SK-MEL-5 (cell line): ENCODE measurements at places on chromosomes 2 and 18. TPM values are rescaled to one million over a fixed set of nuclear protein-coding genes. Genes with fewer than 3 reads are reported as not detected.
A peak's percentile ranks its signal among the peaks of the same experiment; 100 is the strongest.

RND3 gene
- total RNA-seq = 13.2 and 13.3 TPM in 2 replicates

ARHGAP15 gene
- total RNA-seq = 0.71 and 2.4 TPM in 2 replicates

NYAP2 gene
- total RNA-seq = not detected in 2 replicates

ASAP2 gene
- 16.1 and 17.6 TPM in 2 replicates for total RNA-seq

QPCT gene
- total RNA-seq = 2,187 and 2,298 TPM in 2 replicates

KCNS3 gene
- 33.2 and 35.0 TPM in 2 replicates for total RNA-seq

CTAGE1 gene
- 0.03 TPM in 1 of 2 replicates, not detected in the other for total RNA-seq

DNA sequence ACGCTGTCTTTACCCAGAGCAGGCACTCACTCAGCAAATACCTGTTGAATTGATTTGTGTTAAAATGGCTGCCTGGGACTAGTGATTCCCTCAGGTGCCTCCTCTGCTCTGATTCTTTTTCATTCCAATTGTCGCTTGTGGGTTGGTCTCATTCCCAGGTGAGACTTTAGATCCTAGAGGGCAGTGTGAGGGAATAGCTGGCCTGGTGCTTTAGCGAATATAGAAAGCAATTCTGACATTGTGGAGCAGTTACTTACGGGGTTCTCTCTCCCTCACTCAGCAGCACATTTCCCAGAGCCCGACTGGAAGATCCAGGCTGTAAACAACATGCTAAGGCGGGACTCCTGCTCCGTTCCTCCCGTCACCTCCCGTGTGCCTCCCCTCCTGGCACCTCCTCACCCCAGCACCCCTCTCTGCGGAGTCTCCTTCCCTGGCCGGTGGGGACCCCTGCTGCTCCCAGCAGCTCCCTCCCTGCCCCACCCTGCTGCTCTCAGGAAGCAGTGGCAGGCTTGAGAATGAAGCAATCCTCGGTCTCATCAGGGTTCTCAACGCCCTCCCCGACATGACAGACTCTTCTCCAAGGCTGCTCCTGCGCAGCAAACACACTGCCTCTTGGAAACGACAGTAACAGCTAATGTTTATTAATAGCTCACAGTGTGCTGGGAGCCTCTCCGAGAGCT is 26.9 kb downstream of the CELF4 start:
- no peak for DNase-seq

DNA sequence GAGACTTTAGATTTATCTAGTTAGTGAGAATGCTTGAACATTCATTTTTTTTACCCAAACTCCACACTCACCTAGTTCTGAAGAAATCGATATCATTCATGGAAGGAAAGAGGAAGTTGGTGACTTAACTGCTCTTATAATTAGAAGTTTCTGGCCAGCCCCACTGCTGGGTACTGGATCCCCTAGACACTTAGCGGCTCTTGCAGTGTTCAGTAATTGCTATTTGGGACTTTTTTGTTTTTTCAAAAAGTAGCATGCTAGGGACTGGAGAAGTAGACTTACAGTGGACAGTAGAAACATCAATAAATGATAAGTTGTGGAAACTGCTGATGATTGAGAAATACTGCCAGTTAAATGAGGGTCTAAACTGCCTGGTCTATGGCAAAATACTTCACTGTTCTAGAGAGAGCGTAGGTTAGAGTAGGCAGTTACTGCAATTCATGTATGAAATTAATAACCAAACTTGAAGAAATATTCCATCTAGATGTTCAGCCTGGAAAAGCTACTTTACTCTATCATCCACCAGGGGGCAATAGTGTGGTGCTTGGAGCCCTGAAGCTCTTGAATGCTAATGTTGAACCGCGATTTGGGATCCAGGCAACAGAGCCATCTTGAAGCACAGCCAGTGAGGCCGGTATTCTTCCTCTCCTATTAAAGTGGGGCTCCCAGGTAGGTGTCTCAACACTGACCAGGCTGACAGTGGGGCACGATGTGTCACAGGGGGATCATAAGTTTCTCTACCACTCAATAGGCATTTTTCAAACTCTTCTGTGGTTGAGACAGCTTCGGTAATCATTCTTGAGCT is 146.1 kb upstream of the SESTD1 start:
- peak; percentile 77 for DNase-seq

- DNase-seq = peak; percentile 49
Observed at GRCh38 chr18:75854174-75854573, 426.7 kb upstream of the SMIM21 start.

DNA sequence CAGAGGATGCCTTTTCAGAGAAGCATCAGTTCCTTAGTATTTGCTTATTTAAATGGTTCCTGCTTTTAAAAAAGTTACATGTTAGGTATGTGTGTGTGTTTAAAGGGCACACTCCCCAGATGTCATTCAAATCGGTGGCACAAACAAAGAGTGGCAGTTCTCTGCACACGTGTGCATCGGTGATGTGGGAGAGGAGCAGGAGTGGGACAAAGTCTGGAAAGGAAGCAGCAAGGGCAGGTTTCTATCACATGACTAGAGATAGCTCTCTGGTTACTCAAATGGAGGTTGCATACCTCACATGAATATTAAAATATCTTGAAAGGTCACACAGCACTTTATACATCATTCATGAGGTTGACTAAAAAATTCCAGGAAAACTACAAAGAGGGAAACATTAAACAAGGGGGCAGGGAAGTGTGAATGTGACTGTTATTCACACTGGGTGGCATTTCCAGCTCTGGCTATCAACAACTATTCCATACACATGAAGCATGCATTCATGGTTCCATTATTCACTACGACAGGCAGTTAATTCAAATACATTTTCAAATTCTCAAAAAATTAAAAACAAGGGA is 64.7 kb downstream of the SEPTIN10 start:
- DNase-seq = peak; percentile 63

DNA sequence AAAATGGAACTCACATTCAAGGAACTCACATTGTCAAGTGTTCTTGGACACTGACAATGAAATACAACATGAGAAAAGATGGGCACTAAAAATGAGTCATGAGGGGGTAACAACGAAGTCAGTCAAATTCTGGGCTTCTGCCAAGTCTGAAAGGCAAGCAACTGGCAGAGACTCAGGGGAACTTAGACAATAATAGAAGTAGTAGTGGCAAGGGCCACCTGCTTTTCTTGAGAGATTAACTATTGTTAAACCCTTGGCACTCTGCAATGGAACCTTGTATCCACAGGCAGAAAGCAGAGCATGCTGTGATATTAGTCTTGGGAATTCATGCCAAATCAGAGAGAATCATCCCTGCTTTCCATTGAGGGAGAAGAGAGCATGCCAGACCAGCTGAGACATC is 382.6 kb upstream of the CDH2 start:
- DNase-seq = no peak

- DNase-seq = no peak
Observed at GRCh38 chr2:158507679-158508078, 50.9 kb downstream of the PKP4 start.

- peak; percentile 7 for DNase-seq
Observed at GRCh38 chr2:171858397-171858958, 35.6 kb downstream of the SLC25A12 start.

DNA sequence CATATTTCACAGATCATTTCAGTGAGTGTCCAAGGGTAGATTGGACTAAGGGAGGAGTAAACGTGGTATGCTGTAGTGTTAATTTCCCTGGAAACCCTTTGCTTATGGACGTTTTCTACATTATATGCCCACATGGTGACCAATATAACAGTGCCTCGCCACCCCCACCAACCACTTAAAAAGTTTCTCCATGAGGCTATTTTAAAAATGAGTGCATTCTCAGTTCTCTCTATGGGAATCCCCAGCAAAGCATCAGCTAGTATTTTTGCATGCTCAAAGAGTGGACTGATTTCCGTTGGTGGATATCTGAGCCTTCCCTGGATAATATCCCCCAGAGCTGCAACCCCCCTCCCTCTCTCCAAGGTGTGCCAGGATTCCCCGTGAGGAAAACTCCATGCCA is 73.2 kb downstream of the TGFA start:
- no peak for DNase-seq

- DNase-seq = peak; percentile 69
Observed at GRCh38 chr2:85911814-85912692, 23.3 kb upstream of the ST3GAL5 start.

DNA sequence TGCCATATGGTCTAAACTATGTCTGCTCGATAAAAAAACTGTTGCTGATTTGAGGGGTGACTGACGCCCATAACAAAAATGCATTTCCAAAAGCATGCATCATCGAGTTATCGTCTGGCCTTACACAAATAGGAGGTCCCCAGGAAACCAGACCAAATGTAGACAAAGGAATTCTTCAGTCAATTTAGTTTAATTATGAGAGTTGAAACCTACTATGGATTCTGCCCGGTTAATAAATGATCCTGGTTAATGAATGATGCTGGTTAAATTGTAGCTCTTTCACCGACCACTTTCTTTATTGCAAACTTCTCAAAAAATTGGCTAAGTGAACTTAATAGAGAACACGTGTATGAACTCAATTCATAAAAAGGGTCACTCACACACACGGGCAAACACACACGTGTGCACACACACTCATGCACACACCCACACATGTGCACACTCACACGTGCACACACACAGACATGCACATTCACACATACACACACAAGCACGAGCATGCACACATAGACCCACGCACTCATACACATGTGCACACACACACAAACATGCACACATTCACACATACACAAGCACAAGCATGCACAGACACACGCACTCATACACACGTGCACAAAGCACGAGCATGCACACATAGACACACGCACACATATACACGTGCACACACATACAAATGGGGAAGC is 59.0 kb upstream of the SALL3 start:
- no peak for DNase-seq

GRCh38 chr2:15745350-15745749 is 153.7 kb downstream of the DDX1 start:
- no peak for DNase-seq

DNA sequence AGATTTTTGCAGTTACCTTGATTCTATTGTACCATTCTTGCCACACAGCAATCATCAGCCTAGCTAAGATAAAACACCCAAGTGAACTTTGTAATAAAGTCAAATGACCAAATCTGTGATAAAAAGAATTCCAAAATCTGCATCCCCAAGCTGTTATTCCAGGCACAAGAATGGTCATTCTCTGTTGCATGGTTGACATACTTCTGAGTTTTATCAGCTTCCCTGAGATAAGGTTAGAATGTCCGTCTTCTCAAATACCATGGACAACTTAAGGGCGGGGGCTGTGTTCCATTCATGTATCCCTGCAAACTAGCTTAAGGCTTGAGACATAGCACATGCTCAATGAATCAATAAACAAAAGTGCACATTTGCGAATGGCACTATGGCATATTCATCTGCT is 8.1 kb upstream of the BMP10 start:
- DNase-seq = no peak

- DNase-seq = no peak
Observed at GRCh38 chr18:67108894-67109293, 407.6 kb downstream of the DSEL start.

GRCh38 chr18:61616111-61616610 is 276.6 kb downstream of the RNF152 start:
- DNase-seq = no peak

DNA sequence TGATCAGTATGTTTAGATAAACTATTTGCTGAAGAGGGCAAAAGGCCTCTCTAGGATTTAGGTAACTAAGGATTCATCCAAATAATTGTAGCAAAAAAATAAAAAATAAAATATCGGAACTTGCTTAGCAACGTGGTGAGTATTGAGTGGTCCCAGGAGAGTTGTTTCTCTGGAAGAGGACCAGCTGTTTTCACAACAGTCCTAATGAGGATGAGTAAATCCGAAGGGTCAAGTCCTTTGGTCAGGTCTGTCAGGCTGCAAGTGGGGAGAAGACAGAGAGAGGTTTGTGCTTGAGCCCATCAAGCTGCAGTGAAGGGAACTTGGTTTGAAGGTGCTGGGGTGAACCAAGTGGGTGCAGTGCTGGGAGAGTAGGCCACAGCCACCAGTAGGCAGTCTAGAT is 539.2 kb downstream of the SLC4A3 start:
- no peak for DNase-seq

DNA sequence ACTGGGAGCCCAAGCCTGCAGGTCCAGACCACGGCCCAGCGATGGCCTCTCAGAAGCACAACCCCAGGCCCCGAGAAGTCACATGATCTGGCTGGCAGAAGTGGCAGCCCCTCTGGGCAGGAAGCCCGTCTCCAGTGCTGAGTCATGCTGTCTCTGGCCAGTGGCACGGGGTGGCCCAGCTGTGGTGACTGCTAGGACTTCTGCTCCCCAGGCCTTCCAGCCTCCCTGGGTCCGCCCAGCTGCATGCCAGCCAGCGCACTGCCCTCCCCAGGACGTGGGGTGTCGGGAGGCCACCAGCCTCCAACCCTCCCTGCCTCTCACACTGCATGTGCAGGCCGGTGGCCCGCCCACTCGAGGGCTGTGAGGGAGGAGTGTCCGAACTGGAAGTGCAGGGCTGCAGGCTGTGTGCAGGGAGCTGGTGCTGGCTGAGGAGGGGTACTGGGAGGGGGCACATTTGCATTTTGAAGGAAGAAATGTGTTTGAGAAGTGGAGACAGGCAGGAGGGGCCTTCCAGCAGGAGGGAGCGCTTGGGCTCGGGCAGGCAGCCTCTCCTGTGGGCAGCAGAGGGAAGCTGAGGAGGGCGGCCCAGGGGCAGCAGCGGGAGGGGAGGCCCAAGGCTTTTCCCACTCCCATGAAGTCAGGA is 17.0 kb upstream of the HPCAL1 start:
- DNase-seq = peak; percentile 63

GRCh38 chr18:34971313-34971712 is 69.9 kb upstream of the MAPRE2 start:
- no peak for DNase-seq

DNA sequence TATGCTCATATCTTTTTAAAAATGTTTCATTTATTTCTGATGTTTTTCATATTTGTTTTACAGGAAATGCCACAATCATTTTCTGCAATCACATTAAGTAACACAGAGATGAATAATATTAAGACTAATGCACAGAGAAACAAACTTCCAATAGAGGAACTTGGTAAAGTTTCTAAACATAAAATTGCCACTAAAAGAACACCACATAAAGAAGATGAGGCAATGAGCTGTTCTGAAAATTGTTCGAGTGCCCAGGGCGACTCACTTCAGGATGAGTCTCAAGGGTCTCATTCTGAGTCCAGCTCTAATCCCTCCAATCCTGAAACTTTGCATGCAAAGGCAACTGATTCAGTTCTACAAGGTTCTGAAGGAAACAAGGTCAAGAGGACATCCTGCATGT is 70.4 kb downstream of the APLF start:
- no peak for DNase-seq

- DNase-seq = peak; percentile 97
Observed at GRCh38 chr2:88735133-88735532, 43.7 kb downstream of the RPIA start.

- DNase-seq = no peak
Observed at GRCh38 chr2:79916285-79916684, 388.3 kb downstream of the LRRTM1 start.

DNA sequence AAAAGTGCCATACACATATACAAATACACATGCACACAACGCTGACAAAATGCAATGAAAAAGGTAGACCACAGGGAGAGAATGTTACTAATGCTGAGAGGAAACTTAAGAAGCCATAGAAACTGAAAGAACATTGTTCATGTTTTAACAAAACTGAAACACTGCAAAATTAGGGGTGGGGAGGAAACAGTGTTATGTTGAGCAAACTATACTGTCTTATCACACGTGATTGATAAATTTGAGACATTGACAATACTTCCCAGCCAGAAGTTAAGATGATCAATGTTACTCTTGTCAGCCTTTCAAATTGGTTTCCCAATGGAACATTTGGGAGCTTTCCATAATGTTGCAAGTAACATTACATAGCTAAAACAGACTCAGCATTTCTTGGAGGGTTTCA is 165.5 kb downstream of the L3MBTL4 start:
- DNase-seq = no peak

- no peak for DNase-seq
Observed at GRCh38 chr2:112593736-112594135, 9.3 kb downstream of the CHCHD5 start.

GRCh38 chr2:109247812-109248211 is 118.8 kb downstream of the SH3RF3 start:
- no peak for DNase-seq

- DNase-seq = no peak
Observed at GRCh38 chr2:153197402-153198386, 280.9 kb downstream of the RPRM start.
